Breast epithelium (tissue), 4 donors: ENCODE measurements at places on chromosomes 11 and 22. TPM values are rescaled to one million over a fixed set of nuclear protein-coding genes. Genes with fewer than 3 reads are reported as not detected.

DNA sequence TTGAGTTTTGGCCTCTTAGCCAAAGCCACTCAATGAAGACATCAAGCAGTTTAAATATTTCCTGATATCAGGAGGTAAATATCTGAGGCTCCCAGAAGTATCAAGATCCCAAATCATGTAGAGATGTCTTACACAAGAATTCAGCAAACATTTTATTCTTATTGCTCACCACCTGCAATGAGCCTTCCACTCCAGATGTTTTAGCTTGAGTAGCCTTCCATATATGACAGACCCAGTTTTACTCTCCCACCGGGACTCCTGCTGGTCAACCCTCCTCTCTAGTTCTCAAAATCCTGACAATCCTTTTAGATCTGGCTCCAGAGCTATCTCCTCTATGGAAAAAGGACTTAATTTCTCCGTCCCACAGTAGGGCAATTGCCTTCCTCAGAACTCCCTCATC, 404.4 kb downstream of the KCNA4 start:
- no peak for DNase-seq

DNA sequence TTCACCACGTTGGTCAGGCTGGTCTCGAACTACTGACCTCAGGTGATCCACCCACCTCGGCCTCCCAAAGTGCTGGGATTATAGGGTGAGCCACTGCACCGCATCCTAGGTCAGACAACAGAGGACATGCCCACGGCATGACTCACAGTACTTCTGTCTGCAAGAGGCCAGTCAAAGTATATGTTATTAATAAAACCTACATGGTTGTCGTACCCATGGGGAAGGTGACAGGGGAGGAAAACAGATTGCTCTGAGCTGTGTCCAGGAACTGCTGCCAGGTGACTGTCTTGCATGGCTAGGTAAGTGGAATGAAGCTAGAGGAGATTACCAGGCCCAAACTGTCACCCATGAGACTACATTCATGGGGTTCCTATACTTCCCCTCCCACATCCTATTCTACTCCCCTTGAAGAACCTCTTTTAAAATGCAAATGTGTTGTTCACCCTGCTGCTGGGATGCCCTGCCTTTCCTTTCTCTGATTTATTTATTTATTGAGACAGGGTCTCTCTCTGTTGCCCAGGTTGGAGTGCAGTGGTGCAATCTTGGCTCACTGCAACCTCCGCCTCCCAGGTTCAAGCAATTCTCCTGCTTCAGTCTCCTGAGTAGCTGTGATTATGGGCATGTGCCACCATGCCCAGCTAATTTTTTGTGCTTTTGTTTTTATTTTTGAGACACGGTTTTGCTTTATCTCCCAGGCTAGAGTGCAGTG, 2.0 kb upstream of the NLRX1 start:
- DNase-seq = no peak

GRCh38 chr11:16759857-16760508, 21.5 kb downstream of the C11orf58 start:
- no peak for DNase-seq

Gene FGF3
- total RNA-seq = not detected

Gene BIK
- total RNA-seq = not detected
